ENCODE measurements at places on chromosomes 16 and 17.
A peak's percentile ranks its signal among the peaks of the same experiment; 100 is the strongest.

DNA sequence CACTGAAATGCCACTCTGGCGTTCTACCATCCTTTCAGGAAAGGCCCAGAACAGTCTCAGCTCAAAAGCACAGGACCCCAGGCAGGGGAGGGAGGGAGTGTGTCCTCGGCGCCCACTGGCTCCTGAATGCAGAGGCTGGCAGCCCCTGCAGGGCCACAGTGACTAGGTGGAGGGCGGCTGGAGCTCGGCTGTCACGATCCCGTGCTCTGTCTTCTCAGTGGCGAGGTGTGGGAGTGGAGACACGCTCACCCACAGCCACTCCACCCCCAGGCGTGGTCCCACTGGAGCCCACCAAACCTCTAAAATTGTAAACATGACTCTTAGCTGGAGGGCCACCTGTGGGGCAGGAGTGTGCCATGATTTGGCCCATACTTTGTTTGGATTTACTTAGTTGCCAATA, 16.4 kb upstream of the FASN start:
- DNase-seq, result no peak

GRCh38 chr16:82136956-82137821, 32.8 kb downstream of the MPHOSPH6 start:
- no peak for DNase-seq

DNA sequence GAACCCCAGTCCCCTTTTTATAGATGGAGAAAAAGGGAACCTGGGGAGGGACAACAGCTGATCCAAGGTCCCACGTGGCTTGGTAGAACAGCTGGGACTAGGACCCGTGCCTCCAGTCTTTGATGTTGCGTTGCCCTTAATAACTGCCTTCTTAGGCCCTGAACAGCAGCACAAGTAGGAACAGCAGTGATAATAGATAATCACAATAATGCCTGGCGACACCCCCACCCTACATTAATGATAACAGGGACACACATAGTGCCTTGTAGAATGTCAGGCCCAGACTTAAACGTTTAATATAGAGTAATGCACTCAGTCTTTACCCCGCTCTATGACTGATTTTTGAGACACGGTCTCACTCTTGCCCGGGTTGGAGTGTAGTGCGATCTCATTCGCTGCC, 96.4 kb downstream of the ABCC6 start:
- DNase-seq, result no peak

DNA sequence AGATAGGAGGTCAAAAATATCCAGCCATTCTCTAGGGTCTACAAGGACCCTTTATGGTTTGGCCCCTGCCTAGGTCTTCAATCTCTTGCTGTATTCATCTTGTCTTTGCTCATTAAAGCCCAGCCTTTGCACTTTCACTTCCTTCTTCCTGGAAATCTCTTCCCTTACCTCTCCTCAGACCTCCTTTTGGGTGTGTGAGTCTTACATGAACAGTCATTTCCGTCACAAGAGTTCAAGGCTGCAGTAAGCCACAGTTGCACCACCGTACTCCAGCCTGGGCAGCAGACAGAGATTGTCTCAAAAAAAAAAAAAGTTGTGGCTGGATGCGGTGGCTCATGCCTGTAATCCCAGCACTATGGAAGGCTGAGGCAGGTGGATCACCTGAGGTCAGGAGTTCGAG, 6.0 kb upstream of the ATP1B2 start:
- no peak for DNase-seq

DNA sequence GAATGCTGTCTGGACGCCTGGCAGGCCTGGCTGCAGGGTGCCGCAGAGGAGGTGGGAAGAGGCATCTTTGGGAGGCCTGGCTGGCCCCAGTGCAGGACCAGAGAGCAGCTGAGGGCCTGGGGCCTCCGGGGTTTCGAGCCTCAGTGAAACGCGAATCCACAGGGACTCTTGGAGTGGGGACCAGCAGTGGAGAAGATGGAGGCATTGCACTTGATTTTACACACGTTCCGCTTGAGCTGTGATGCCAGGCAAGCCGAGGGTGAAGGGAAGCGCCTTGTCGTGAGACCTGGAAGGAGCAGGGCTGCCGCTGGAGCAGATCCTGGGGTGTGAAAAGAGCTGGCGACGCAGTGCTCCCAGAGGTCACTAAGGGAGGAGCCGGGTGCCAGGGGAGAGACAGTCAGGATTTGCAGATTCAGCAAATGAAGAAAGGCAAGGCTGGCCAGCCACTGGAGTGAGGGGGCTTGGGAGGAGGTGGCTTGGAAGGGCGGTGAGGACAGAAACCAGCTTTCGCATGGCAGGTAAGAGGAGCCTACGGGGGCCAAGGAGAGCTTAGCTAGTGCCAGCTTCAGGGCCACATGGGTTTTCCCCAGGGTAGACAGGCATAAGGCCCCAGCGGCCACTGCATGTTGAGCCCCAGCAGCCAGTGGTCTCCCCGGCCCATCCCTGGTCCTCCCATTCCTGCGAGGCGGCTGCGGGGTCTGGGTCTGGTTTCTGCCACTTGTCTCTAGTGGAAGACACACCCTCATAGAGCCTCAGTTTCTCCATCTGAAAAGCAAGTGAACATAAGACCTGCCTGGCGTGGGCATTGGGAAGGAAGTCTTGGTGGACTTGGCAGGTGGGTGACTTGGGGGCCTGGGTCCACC, 175.2 kb upstream of the CHMP6 start:
- DNase-seq, result no peak

GRCh38 chr16:31347445-31347844, 7.5 kb upstream of the ITGAX start:
- DNase-seq, result no peak

DNA sequence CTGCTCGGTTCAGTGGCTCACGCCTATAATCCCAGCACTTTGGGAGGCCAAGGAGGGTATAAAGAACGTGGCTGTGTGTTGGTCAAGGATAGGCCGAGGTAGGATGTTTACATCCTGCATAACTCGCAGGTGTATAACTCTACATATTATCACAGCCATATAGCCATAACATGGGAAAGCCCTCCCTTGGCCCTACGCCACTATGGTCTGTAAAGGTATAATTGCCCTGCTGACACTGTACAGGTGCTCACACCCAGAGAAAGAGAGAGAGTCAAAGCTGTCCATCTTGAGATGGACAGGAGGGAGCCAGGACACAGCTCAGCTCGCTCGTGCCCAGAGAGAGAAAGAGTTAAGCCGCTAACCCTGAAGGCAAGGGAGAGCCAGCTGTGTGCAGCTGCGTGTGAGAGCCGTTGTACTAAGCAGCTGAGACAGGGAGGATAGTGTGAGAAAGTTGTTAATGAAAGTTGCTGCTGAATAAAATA, 30.4 kb upstream of the DHX8 start:
- DNase-seq, result no peak

GRCh38 chr16:50610331-50611262, 62.4 kb downstream of the NKD1 start:
- DNase-seq, result no peak

DNA sequence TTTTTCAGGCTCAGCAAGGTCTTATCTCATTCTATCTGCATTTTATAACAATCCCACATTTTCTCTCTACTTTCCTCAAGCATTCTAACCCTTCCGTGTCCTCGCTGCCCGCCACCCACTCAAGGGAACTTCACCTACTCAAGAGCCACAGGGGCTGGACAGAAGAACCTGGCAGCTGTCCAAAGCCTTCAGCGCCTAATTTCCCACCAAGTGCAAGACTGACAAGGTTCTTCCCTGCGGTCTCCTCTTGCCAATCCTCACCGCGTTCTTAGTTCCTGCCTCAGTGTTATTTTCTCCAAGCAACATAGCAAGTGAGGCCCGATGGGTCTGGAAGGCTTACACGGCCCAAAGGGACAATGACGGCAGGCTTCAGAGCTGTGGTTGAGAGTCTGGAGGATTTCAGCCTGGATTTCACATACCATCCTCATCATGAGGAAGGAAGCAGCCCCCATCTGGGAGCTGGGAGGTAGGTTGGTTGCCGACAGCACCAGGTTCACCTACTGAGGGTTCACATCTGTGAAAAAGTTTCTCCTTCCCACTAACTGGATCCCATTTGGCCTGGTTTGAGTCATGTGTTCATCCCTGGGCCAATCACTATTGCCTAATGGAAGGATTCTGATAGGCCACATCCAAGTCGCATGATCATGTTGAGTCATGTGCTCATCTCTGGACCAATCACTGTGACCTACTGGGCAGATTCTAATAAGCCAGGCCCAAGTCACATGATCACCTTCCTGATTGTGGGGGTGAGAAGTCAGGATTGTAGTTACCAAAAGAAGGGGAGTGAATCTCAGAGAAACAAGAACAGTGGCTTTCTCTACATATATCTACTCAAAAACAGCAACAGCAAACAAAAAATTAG, 108.2 kb downstream of the N4BP1 start:
- DNase-seq, result peak; percentile 36

GRCh38 chr17:14308965-14309879, 8.3 kb downstream of the HS3ST3B1 start:
- DNase-seq, result peak; percentile 98

DNA sequence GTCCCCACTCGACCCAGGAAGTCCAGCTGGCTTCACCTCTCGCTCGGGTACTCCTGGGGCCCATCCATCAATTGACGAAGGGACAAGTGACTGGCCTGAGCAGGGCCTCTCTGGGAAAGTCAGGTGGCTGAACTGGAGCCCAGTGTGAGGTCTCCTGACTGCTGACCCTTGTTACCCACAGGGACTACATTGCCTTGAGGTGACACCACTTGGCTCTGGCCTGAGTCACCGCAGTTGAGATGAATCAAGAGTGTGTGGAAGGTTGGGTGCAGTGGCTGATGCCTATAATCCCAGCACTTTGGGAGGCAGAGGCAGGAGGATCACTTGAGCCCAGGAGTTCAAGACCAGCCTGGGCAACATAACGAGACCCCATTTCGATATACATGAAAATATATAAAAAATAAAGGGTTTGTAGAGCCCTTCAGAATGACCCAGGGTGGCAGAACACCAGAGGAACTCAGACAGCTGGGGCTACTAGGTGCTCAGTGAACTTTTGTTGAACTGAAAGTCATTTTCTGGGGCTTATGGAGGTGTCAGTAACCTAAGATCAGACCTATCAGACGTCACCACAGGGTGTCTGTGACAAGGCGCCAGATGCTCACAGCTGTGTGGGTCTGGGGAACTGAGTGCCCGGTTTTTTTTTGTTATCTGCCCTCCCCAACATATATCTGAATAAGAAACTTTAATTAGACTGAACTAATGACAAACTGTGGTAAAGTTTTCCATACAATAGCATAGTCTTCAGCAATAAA, 14.8 kb upstream of the ZFP90 start:
- DNase-seq, result no peak

DNA sequence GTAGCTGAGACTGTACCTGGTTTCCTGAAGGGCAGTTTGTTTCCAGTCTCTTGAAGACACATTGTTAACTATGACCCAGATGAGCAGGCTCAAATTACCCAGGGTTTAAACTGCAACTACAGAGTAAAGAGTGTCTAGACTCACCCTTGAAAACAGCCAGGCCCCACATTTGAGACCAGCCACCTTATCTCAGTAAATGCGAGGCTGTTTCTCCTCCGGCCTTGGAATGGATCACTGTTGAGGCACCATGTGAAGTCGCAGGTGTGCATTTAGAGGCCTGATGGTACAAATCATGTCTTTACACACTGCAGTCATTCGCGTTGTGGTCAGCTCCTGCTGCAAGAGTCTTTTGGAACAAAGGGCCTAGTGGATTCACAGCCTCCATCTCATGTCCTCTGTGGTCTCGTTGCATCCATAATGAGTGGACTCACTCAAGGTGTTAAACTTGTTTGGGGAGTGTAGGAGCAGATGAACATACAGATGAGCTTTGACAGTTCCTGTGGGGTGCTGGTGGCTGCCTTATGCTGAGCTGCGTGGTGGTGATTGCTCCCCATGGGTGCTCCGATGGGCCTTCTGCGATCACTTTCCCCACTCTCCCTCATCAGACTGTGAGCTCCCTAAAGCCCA, 18.5 kb upstream of the N4BP1 start:
- DNase-seq, result no peak

DNA sequence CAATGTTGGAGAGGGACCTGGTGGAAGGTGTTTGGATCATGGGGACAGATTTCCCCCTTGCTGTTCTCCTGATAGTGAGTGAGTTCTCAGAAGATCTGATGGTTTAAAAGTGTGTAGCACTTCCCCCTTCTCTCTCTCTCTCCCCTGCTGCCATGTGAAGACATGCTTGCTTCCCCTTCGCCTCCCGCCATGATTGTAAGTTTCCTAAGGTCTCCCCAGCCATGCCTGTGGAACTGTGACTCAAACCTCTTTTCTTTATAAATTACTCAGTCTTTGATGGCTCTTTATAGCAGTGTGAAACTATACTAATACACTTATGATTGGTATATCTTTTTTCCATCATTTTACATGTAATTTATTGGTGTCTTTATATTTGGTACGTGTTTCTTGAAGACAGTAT, 13.4 kb downstream of the ADGRG5 start:
- DNase-seq, result no peak

- no peak for DNase-seq
Observed at GRCh38 chr16:54780266-54780665, 150.4 kb upstream of the IRX5 start.

DNA sequence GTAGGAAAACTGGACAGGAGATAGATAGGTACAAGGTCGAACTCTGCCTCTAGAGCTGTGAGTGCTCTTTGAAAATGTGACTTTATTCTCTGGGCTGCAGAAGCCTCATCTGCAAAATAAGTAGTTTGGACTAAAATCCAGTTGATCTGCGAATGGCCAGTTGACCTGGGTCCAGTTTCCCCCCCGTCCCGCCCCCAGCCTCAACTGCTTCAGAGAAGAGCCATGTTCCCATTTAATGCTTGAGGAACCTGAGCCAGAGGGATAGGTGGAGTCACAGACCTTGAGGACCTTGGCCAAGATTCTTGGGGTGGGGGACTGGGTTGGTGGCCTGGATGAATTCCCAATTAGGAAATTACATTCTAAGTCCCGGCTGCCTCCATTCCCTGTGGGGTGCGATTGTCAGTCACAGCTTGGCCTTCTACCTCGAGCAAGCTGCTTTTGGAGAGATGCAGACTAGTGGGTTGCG, 14.1 kb downstream of the TBX2 start:
- no peak for DNase-seq

DNA sequence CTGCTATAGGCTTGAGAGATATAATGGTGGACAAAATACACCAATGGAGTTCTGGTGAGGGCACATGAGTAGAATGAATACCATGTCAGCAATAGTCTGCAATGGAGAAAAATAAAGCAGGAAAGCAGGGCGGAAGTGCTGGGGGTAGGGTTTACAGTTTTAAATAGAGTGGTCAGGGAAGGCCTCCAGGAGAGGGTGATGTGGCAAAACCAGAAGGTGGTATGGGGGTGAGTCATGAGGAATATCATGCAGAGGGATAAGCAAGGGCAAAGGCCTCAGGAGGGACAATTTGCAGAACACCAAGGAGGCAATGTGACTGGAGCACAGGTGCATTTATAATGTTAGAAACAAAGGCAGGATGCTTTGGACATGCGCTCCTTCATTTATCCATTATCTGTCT, 102.0 kb downstream of the ITFG1 start:
- DNase-seq, result peak; percentile 23
